ENCODE measurements at places on chromosomes 16 and 17.

- no peak for DNase-seq
These were observed 10.3 kb downstream of the ATXN1L start for GRCh38 chr16:71855937-71856662.

GRCh38 chr16:59597269-59597668, 863.2 kb upstream of the GOT2 start:
- no peak for DNase-seq

DNA sequence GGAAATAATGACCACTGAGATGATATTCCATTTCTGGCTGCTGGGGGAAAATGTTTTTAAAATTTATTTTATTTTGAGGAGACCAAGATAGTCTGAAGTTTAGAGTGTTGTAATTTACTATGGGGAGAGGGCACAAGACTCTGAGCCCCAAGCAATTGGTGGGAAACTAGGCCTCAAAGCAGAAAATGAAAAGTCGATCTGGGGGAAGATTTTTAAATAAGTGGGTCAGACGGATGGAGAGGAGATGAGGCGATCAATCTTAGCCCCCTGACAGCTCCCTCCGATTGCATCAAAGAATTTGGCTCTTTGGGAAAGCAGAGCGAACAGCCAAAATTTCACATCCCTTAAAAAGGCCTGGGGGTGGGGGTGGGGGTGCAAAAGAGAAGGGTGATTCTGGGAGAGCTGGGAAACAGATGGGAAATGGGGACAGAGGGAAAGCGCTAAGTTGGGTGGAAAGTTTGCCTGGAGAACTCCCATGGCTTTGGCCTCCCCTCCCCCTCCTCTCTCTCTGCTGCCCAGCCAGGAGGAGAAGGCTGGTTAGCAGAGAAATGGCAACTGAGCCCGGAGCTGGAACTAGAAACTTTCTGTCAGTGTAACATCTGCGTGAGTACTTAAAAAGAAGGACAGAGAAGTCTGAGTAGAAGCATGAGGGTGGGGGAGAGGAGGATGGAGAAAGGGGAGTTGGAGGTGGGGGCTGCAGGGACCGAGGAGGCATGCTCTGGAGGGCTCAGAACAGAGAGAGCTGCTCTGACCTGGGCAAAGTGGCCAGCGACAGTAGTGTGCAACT, 1.4 kb upstream of the HOXB2 start:
- no peak for DNase-seq

DNA sequence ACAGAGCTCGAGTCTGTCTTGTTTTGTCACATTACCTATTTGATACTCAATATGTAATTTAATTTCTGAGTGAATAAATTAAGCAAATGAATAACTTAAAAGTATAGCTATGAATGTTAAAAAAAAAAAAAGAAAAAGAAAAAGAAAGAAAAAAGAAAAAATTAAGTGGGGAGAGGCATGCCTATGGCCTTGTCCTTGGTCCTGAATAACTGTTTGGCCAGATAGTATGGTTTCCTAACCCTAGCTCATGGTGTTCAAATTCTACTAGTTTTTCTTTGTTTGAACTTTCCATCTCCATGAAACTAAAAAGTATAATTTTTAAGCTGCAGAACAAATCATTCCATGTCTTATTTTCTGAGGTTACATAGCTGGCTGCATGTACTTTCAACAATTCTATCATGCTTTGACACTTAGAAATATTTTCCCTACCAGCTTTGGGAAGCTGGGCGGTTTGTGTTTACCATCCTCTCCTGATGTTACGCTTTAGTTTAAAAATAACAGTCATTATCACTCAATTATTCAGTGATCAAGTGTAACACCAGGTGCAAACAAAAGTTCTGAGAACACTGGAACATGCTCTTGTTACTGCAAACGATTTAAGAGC, 31.8 kb downstream of the TOX3 start:
- no peak for DNase-seq

DNA sequence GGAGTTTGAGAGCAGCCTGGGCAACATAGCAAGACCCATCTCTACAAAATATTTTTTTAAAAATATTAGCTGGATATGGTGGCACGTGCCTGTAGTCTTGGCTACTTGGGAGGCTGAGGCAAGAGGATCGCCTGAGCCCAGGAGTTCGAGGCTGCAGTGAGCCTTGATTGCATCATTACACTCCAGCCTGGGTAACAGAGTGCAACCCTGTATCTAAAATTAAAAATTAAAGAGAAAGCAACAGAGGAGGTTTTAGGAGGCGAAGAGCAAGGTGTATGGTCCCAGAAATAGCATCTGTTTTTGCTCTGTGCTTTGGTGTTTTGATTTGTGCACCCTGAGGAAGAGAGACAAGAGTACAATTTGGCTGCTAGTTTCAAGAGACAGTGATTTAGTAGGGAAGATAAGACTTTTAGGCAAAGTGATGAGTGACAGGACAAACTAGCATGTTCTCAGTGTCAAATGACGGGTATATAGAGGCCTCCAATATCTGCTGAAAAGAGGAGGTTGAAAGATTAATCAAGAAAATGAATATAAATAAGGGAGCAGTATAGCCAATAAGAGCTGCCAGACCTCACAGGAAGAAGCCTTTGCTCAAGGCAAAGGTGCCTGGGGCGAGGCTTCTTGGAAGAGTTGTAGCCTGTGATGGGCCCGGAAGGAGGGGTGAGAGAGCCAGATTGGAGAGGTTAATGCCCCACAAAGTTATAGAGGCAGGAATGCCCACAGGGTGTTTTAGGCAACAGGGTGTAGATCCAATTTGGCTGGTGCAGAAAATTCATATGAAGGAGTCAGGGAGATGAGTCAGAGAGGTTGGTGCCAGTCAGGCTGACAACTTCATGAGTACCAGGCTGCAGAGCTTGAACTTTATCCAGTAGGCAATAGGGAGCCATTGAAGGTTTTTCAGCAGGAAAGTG, 11.4 kb downstream of the HLF start:
- DNase-seq, result peak; percentile 65

- no peak for DNase-seq
These were observed 3.8 kb downstream of the CFAP97D1 start for GRCh38 chr17:43784068-43784467.

- no peak for DNase-seq
These were observed 33.2 kb downstream of the TIMM22 start for GRCh38 chr17:1029922-1030644.

GRCh38 chr17:75572713-75573539, 14.7 kb upstream of the MYO15B start:
- DNase-seq, result no peak

DNA sequence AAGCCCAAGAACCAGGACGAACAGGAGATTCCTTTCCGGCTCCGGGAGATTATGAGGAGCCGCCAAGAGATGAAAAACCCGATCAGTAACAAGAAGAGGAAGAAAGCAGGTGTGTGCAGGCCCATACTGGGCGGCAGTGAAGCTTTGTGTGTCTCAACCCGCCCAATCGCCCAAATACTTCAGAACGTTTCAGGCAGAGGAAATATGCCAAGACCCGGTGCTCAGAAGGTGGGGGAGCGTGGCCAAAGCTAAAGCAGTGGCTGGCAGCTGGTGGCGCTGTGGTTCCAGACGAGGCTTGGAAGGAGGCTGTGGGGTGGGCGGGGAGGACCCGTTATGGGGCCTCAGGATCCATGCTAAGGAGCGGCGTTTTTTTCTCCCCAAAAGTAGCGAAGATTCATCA, 1.2 kb downstream of the CCDC137 start:
- no peak for DNase-seq

GRCh38 chr17:45123930-45124796, 8.2 kb downstream of the PLCD3 start:
- peak; percentile 88 for DNase-seq

- DNase-seq, result no peak
These were observed 73.3 kb upstream of the TOB1 start for GRCh38 chr17:50939542-50939794.

DNA sequence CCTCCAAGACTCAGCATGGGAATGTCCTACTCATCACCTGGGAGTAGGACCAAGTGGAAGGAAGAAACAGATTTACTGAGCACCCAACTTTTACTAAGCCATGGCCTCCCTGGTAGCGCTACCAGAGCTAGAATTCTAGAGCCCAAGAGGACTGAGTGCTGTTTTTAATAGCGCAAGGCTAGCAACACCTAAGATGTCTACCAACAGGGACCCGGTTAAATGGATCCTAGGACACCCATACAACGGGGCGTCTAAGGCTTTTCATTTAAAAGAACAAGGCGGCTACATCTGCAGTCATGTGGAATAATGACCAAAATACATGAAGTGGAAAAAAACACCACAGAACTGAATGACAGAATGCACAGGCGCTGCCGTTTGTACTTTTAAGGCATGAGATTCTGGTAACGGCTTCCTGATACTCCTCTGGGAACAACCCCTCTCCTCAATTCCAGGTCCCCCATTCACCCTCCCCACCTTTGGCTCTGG, 5.1 kb downstream of the GGA2 start:
- DNase-seq, result no peak

- no peak for DNase-seq
These were observed 1.2 kb downstream of the ARHGAP17 start for GRCh38 chr16:25013751-25014499.

GRCh38 chr17:62578757-62579487, 48.5 kb upstream of the MRC2 start:
- no peak for DNase-seq

DNA sequence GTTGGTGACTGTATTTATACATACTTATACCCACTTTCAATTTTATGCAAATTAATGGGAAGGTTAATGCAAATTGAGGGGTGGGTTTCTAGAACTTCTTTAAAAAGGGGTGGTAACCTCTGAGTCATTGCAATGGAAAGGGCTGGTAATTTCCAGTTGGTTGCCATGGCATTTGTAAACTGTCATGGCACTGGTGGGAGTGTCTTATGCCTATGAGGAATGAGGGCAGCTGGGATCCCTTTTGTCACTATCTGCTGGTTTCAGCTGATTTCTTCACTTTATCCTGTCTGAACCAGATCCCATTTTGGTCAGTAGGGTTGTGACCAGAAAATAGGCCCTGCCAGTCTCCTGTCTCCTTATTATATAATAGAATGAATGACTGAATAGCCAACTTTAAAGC, 1006.7 kb upstream of the GOT2 start:
- DNase-seq, result no peak

DNA sequence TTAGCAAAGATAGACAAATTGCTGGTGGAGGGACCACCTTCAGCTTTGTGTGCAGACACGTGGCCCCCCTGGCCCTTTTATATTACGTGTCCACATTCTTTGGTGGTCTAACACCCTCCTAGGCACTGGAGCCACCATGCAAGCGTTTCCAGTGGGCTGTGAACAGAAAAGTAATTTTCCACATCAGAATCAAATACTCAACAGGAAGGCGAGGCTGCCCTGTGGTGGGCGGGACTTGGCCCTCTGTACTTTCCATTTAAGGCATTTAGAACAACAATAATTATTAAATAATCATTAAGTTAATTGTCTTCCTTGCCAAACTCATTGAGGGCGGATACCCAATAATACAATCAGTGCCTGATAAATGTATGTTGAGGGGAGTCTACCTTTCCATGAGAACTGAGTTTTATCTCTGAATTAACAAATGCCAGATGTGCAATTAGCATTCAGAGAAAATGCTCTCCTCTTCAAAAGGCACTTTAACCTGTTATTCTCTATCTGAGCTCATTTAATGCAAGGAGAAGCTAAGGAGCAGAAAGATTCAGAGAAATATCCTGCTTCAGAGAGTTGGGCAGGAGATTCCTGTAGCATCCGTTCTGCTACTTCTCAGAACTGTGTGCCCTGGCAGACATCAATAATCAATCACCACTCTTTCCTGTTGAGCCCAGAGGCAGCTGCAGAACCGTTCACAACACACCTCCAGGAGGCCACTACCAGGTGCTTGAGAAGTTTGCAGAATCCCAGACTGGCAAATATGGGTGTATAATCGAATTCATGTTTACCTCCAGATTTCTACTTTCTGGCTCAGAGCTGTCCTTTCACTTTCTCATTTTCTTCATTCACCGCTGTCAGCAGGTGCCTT, 109.4 kb downstream of the CMIP start:
- DNase-seq, result no peak

Data from RWPE1 (cell line).